ENCODE measurements at places on chromosomes 6 and 20.
A peak's percentile ranks its signal among the peaks of the same experiment; 100 is the strongest.

DNA sequence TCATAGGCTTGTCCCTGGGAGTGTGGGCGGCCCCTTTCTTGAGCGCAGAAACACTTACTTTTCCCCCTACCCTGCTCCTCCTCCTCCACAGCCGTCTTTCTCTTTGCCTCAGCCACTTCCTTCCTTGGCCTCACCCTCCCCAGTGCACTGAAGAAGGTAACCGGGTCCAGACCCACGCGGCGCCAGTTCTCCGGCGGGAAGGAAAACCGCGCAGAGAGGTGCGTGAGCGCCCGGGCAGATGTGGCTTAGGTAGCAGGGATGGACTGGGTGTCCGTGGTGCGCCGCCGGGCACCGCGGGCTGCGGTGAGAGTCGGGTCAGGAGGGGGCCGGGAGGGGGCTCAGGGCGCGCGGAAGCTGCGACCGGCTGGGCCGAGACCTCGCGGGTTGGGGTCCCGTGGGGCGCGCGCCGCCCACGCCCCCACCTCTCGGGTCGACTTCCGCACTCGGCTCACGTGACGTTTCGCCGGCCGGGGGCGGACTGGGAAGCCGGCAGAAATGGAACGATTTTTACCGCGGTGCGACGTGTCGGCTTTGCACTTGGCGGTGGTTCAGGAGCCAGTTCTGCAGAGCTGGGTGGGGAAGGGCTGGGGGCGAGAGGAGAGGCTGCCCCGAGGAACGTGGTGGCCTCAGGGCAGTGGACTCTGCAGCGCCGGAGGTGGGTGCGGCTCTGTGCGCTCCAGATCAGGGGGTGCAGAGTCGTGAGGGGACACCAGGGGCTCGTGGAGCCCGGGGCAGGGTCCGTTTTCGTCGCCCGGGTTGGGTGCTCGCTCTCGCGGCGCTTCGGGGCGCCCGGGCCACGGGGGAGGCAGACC is at the start of gene ABRACL:
Gene ABRACL, plus strand, starts transcription at position 88 of the 812 bp plus-strand sequence. CDS start 5,416 bp downstream, outside the sequence.
- no peaks in the 10 kb centered on the region for H3K27me3 ChIP-seq
- peaks cover 8% of the 10 kb centered on the region for H3K4me1 ChIP-seq
- peak; percentile 84 for DNase-seq
- H3K27ac ChIP-seq: peak within 1 kb of the TSS; percentile 84

DNA sequence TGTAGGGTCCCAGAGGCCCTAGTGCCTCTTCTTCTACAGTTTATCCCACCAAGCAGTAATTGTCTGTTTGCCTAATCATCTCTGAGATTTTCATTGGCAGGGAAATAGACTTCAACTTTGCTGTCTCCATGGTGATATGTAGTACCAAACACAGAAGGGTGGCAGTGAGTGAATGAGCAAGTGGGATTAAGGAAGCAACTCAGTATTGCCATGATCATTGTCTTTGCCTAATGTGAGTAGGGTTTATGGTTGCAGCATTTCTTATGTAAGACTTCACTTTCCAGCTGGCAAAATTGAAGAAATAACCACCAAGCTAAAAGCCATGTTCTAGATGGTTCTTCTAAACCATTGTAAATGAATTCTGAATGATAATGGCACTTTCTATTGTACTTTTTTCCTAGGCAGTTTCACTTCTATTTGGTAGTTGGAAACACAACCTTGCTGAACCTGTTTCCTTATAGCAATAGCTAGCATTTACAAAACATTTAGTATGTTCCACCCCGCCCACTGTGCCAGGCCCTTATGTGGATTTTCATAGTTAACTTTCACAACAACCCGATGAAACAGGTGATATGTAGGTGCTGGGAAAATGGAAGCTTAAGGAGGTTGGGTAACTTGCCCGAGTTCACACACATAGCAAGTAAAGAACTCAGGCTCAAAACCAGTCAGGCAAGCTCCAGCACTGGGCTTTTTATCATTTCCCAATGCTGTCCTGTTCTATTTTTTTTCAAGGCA is 32.0 kb downstream of the ZC2HC1B start:
- H3K4me1 ChIP-seq: no peaks in the 10 kb centered on the region
- H3K36me3 ChIP-seq: no peaks in the 10 kb centered on the region
- no peaks in the 10 kb centered on the region for H3K27me3 ChIP-seq
- no peak for DNase-seq
- H3K27ac ChIP-seq: no peak overlapping the region
- H3K4me3 ChIP-seq: no peak overlapping the region

GRCh38 chr20:33910056-33910455 is 83.7 kb upstream of the RALY start:
- no peak overlapping the region for H3K27ac ChIP-seq
- no peak for DNase-seq
- no peak overlapping the region for H3K4me3 ChIP-seq

DNA sequence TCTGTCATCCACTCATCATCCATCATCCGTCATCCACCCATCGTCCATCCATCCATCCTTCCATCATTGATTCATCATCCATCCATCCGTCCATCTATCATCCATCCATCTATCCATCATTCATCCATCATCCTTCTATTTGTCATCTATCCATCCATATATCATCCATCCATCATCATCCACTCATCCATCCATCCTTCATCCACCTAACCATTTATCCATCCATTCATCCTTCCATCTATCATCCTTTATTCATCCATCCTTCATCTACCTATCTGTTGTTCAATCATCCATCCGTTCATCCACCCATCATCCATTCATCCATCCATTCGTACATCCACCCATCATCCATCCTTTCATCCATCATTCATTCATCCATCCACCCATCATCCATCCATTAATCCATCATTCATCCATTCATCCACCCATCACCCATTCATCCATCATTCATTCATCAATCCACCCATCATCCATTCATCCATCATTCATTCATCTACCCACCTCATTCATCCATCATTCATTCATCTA is 266.4 kb downstream of the CDH4 start:
- H3K36me3 ChIP-seq: no peaks in the 10 kb centered on the region
- H3K27me3 ChIP-seq: no peaks in the 10 kb centered on the region
- H3K4me1 ChIP-seq: no peaks in the 10 kb centered on the region
- H3K27ac ChIP-seq: no peak overlapping the region
- no peak overlapping the region for H3K4me3 ChIP-seq

GRCh38 chr6:56860475-56860874 is 94.4 kb upstream of the BEND6 start:
- H3K4me3 ChIP-seq: no peak overlapping the region
- H3K36me3 ChIP-seq: no peaks in the 10 kb centered on the region

DNA sequence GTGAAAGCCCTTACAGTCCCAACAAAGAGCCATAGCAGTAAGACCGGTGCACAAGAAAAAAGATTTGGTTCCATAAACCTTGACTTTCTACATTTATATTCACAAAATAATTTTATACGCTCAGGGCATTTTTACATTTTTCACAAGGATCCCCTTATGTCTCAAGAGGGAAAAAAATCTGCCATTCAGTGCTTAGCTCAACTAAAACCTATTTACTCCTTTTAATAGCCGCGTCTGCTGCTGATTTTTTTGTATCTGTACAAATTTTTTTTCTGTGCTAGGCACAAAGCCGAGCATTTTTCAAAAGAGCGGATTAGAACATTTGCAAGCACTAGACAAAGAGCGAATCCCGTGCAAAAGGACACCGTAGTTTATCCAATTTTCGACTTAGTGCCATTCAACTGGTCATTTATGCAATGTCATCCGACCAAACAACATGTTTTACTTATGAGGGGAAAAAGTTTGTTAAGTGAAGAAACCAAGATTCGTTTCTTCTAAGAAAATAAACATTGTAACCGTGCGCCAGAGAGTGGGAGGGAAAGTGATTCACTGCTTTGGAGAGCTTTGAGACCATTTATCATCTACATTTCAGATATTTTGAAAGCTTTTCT is 3.7 kb downstream of the TFAP2D start:
- H3K27me3 ChIP-seq: peaks cover 77% of the 10 kb centered on the region
- no peaks in the 10 kb centered on the region for H3K36me3 ChIP-seq
- DNase-seq: no peak
- no peak overlapping the region for H3K27ac ChIP-seq

DNA sequence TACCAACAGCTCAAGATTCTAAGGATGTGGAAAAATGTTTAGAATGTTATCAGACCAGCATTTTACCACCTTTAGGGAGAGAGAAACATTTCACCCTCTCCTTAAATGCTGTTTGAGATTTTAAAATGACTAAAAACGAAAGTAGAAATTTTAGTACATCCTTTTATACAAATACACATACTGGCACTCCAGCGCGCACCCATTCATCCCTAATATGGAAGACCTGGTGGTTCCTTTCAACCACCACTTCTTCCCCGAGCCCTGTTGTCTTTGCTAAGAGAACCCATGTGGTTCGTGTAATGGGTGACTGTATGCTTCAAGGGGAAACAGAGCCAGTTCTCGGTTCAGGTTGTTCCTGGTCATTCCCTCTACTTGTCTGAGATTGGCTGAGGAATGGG is 21.3 kb downstream of the SPATA2 start:
- no peak overlapping the region for H3K4me3 ChIP-seq
- H3K27me3 ChIP-seq: no peaks in the 10 kb centered on the region
- no peaks in the 10 kb centered on the region for H3K4me1 ChIP-seq
- H3K27ac ChIP-seq: no peak overlapping the region

DNA sequence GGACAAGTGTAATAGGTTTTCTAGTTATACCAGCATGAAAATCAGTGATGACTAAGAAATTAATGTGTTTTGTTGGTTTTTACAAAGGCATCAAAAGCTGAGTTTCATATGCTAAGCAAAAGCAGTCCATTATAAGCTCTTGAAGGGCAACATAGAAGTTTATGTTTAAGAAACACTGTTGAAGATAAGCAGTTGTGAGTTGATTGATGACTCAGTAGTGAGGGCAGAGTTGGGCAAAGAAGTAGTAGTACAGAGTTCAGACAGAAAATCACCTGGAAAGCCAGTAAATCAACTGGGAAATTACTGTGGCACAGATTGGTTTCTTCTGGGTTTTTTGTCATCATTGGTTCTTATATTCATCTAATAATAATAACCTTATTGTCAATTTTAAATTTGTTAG is 78.0 kb upstream of the SMIM8 start:
- H3K4me3 ChIP-seq: no peak overlapping the region
- no peak overlapping the region for H3K27ac ChIP-seq
- H3K27me3 ChIP-seq: no peaks in the 10 kb centered on the region
- DNase-seq: no peak

GRCh38 chr6:108779536-108780275 is 68.5 kb upstream of the ARMC2 start:
- peaks cover 3% of the 10 kb centered on the region for H3K27me3 ChIP-seq
- H3K4me3 ChIP-seq: no peak overlapping the region
- no peaks in the 10 kb centered on the region for H3K36me3 ChIP-seq

DNA sequence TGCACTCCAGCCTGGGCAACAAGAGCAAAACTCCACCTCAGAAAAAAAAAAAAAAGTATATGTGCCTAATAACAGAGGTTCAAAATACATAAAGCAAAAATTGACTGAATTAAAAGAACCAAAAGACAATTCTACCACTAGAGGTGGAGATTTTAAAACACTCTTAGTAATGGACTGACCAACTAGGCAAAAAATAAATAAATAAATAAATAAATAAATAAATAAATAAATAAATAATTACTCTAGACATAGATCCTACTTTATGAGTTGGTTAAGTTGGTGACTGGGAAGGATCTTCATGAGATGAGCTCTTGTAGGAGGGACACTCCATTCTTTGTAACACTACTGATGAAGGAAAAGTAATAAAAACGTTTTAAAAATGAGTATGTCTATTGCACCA is 113.9 kb downstream of the SGK1 start:
- no peak overlapping the region for H3K4me3 ChIP-seq
- H3K27me3 ChIP-seq: no peaks in the 10 kb centered on the region
- no peaks in the 10 kb centered on the region for H3K4me1 ChIP-seq
- DNase-seq: no peak
- no peaks in the 10 kb centered on the region for H3K36me3 ChIP-seq
- H3K27ac ChIP-seq: no peak overlapping the region

- peaks cover 19% of the 10 kb centered on the region for H3K36me3 ChIP-seq
- H3K4me3 ChIP-seq: no peak overlapping the region
Observed at GRCh38 chr20:34637245-34638038, 39.5 kb downstream of the PIGU start.

DNA sequence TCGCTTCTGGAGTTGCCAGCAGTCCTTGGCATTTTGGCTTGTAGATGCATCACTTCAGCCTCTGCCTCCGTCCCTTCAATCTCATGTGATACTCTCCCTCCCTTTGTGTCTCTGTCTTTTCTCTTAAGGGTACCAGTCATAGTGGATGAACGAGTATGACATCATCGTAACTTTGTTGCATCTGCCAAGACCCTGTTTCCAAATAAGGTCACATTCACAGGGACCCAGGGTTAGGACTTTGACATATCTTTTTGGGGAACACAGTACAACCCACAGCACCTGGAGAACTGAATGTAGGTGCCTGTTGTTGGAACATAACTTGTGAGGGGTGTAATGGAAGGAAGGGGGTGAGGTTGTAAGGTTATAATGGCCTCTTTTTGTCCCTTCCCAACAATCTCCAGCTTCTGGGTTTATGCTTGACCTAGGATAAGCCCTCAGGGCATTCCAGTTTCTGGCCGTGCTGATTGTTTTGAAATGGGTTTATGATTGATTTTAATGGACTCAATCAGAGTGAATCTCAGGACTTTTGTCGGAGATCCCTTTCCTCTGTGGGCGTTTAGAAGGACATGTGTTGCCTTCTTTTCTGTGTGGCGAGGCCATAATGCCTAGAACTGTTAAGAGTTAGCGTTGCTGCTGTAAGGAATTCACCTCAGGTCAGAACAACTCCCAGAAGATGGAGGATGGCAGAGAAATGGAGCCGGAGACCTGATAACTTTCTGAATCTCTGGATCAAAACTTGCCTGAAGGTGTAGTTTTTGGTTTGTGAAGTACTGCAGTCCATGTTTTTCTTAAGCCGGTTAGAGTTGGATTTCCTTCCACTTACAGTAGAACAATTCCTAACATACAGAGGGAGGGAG is 9.2 kb downstream of the ATRN start:
- H3K4me3 ChIP-seq: no peak overlapping the region
- no peaks in the 10 kb centered on the region for H3K36me3 ChIP-seq
- H3K27me3 ChIP-seq: no peaks in the 10 kb centered on the region
- no peak overlapping the region for H3K27ac ChIP-seq
- H3K4me1 ChIP-seq: no peaks in the 10 kb centered on the region
- no peak for DNase-seq

- H3K27me3 ChIP-seq: no peaks in the 10 kb centered on the region
- H3K27ac ChIP-seq: no peak overlapping the region
- H3K4me1 ChIP-seq: no peaks in the 10 kb centered on the region
- no peak overlapping the region for H3K4me3 ChIP-seq
- H3K36me3 ChIP-seq: no peaks in the 10 kb centered on the region
Observed at GRCh38 chr6:46410334-46410953, 80.8 kb downstream of the RCAN2 start.

DNA sequence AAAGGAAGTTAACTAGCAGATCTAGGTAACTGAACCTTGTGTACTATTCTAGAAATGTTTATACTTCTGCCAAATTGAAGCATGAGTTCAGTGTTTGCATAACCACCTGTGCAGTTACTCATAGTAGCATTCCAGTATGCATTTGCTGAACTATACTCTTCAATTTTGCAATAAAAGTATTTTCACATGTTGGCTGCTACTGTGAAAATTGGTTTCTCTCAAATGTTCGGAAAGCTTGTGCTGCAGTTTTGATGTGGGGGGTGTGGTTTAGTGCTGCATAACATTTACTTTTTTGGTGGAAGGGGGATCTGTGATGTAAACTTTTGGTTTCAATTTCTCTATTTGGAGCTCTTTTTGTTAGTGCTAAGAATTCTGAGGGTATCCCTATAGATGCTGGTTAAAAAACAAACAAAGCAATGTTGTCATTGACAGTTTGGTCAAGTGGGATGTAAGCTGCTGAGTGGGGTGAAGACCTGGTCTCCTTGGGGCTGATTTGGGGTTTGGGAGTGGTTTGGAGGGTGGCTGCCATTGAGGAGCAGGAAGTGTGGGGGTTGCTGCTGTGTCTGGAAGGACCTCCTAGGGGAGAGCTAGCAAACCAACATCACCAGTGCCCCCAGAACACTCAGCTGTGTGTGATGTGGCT is 87.8 kb downstream of the CARMIL1 start:
- H3K27ac ChIP-seq: peak overlapping the region; percentile 97
- H3K36me3 ChIP-seq: no peaks in the 10 kb centered on the region
- H3K27me3 ChIP-seq: no peaks in the 10 kb centered on the region
- peak overlapping the region; percentile 50 for H3K4me3 ChIP-seq
- peak; percentile 77 for DNase-seq
- peaks cover 34% of the 10 kb centered on the region for H3K4me1 ChIP-seq
